ENCODE measurements at places on chromosomes 5 and 9.

GRCh38 chr5:156913719-156914370 lies 49.2 kb downstream of the TIMD4 start:
- DNase-seq = no peak

GRCh38 chr5:137609127-137609526 lies 110.0 kb upstream of the SPOCK1 start:
- no peak for DNase-seq

DNA sequence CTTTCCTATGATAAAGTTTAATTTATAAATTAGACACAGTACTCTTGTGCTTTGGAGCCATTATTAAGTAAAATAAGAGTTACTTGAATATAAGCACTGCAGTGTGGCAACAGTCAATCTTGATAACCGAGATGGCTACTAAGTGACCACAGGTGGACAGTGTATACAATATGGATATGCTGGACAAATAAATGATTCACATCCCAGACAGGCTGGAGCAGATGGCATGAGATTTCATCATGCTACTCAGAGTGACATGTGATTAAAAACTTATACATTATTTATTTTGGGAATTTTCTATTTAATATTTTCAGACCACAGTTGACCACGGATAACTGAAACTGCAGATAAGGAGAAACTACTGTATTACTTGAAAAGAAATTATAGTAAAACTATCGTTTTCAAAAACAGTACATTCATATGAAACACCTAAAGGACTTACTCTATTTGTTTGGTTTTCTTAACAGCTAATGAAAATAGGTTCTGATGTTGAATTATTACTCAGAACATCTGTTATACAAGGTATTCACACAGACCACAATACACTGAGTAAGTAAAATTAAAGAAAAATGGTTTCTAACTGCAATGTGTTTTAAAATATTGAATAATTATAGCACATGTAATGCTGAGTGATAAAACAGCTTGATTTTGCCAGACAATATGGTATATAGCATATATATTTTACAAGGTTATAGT lies 16.0 kb downstream of the LYRM7 start:
- DNase-seq = no peak

DNA sequence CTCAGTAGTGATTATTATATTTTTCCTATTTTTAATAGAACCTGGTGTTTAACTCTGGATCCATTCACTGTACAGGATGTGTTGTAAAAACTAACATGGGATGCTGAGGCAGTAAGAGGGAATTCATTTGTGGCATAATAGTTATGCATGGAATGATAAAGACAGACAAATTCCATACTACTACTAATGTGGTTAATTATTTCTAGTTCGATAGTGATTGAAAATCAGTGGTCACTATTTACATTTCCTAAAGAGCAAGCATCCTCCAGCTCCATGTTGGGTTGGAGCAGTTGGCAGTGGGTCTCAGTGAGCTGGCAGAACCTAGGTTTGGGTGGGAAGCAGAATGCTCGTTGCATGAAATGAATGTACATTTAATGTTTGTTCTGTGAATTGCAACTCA lies 122.6 kb downstream of the SAXO1 start:
- no peak for DNase-seq

DNA sequence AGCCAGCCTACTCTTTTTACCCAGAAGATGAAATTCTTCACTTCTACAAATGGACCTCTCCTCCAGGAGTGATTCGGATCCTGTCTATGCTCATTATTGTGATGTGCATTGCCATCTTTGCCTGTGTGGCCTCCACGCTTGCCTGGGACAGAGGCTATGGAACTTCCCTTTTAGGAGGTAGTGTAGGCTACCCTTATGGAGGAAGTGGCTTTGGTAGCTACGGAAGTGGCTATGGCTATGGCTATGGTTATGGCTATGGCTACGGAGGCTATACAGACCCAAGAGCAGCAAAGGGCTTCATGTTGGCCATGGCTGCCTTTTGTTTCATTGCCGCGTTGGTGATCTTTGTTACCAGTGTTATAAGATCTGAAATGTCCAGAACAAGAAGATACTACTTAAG lies 16.6 kb downstream of the OCLN start:
- DNase-seq = no peak

- no peak for DNase-seq
Measured at GRCh38 chr5:34511915-34512314, 144.2 kb upstream of the RAI14 start.

DNA sequence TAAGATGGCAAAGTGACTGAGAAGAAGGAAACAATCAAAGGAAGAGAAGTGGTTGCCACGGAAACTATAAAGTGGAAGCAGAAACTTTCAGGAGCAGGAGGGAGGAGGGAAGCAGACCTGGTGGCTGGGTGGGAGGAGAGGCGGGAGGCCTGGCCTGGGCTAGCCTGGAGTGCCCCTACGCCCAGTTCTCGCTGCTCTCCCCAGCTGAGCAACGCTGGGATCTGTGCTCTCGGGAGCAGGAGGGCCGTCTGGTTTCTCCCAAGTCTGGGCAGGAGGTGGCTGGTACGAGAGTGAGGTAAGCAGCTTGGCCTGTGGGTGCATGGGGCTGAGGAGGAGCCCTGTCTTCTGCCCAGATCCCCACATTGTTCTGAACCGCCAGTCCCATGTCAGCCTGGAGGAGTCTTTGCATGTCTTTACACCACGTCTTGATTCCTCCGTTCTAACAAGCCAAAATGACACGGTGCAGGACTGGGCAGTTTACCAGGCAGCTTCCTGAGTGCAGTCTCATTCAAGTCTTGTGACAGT lies 15.0 kb upstream of the DAB2IP start:
- no peak for DNase-seq

GRCh38 chr5:74409166-74409706 lies 231.3 kb downstream of the ENC1 start:
- no peak for DNase-seq

DNA sequence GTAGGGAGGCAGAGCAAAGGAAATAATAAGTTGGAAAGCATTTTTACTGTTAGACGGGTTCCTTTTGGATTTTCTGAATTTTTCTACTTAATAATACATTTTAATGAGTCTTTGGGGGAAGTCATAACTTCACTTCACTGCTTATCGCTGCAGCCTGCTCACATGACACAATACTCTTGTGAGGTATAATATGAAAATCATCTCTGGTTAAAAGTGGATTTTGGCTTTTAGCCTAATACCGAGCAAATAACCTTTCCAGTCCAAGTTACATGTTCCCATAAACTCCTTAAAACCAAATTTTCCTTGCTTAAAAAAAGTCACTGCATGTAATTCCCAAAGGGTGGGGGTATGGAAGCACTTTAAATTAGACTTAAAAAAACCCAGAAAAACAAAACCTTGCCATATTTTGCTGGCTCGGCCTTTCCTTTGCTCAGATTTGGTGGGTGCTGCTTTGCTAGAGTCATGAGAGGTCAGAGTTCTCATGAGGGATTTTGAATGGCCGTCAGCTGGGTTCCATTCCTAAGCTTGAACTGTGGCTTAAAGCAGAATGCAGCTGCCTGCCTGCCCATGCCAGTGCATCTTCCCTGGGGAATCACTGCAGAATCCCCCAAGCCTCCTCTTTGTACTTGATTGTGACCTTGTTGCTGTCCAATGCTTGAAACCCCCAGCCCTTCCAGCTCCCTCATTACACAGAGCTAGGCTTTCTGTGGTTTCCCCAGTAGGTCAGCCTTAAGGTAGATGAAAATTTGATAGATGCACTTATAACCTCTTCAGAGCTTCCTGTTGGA lies 331.8 kb downstream of the KDM4C start:
- DNase-seq = no peak

DNA sequence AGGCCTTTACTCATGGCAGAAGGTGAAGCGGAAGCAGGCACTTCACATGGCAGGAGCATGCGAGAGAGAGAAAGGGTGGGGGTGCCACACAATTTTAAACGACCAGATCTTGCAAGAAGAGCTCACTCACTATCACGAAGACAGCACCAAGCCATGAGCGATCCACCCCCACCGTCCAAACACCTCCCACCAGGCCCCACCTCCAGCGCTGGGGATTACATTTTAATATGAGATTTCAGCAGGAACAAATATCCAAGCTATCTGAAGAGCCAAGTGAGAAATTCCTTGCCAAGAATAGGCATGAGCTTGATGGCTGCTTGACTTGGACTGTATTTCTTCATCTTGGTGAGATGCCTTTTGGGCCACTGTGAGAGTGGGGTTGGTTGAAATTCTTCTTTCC lies 88.0 kb downstream of the PDZD2 start:
- no peak for DNase-seq

DNA sequence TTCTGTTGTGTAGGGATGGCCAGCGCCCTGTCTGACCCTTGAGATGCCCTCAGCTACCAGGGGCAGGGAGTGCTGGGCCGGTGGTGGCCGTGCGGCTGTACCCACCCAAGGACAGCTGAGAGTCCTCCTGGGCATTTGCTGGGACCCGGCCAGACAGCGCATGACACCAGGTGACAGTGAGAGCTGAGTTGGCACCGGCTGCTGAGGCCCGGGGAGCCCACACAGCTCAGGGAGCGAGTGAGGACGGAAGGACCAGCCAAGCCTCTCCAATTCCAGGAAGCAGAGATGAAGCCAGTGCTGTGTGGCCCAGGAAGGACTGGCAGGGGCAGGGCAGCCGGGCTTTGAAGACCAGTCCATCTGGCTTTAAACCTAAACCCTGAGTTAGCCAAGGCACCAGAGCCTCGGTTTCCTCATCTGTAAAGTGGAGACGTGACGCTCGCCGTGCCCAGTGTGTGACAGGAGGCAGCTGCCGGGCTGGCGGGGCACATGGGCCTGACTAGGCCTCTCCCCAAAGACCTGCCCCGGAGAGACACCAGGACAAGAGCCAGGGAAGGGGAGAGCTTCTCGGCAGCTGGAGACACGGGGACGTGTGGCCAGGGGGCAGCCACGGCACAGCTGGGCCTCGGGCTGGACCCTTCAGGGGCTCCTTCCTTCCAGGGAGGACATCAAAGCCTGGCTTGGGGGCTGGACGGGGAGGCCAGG lies 3.0 kb upstream of the AGPAT2 start:
- no peak for DNase-seq

- DNase-seq = no peak
Measured at GRCh38 chr5:169636477-169637084, 494 bp upstream of the DOCK2 start.

DNA sequence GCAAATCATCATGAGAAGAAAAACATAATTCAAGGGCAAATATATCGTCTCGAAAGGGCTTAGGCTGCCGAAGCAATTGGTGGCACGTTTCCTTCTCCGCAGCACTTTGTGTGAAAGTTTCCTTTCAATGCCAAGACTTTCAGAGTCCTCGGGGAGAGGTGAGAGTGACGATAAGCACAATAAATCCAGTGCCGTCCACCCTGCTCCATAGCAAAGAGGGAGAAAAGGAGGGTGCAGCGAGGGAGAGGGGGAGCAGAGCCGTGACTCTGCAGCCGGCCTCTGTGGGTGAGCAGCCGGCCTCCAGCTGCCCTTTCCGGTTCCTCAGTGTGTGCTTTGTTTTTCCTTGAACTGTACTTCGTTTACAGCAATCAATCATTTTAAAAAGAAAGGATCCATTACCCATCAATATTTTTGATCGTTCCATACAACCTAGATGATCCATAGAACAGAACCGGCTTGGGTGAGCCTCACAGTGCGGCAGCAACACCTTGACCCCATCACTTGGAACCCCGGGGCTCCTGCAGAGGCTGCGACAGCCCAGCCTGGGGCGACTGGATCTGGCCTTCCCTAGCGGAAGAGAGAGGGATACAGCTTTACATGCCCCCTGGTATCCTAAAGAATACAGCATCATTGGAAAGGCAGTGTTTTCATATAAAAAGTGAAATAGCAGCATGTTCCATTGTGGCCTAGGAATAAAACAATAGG lies 247.0 kb upstream of the IRX4 start:
- DNase-seq = no peak

- DNase-seq = no peak
Measured at GRCh38 chr9:92501671-92502393, 19.5 kb upstream of the ASPN start.

DNA sequence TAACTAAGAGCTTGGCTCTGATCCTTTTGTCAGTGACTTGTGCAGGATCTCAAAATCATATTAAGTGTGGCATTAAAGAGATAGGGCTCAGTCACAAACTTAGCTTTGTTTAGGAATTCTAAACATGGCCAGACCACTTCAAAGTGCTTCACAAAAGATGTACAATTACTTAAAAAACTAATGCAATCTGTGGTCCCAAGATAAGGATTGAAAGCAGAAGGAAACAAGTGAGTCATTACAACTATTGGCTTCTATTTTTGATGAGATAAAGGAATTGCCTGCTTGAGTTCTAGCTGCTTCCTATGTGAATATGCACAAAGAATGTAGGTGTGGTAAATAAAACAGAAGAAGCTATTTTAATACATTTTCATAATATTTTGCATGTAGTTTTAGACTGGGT lies 44.9 kb upstream of the SLC12A2 start:
- DNase-seq = no peak

- DNase-seq = no peak
Measured at GRCh38 chr5:169615561-169615960, 21.5 kb upstream of the DOCK2 start.

GRCh38 chr9:128384801-128385495 lies 13.8 kb downstream of the URM1 start:
- no peak for DNase-seq

DNA sequence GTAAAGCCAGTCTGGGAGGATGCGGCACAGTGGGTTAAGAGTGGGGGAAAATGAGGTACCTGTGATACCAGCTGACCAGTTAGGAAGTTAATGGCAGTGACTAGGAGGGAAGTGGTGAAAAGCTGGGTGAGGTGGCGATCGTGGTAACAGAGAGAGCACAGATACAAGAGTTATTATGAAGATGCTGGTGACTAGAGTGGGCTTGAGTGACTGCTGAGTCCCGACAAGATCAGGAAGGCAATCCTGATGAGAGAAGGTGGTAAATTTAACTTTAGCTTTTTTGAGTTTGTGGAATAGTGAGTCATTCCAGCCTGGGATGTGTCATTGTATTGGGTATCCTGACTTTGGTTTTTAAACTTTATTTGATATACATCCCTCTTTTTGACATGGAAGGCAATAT lies 38.8 kb downstream of the CMYA5 start:
- DNase-seq = no peak

DNA sequence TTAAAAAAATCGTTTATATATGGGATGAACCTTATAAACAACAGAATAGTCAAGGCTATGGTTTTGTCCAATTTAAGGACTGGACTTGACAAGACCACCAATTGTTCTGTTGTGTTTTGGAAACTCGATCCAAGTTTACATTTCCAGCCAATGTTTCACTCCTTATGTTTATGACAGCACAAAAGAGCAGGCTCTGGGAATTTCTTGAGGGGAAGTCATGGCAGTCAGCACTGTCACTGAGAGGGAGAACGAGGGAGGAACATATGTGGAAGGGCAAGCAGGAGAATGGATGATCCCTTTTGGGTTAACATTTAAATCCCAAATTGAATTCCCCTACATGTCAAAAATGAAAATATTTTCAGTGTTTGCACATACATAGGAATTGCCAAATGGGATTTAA lies 292.5 kb downstream of the MARCHF11 start:
- DNase-seq = no peak

- no peak for DNase-seq
Measured at GRCh38 chr9:126613651-126614050, at the start of gene LMX1B. TSS of gene LMX1B (plus strand) at chr9:126613928. CDS start at chr9:126614450, 522 bp downstream.

DNA sequence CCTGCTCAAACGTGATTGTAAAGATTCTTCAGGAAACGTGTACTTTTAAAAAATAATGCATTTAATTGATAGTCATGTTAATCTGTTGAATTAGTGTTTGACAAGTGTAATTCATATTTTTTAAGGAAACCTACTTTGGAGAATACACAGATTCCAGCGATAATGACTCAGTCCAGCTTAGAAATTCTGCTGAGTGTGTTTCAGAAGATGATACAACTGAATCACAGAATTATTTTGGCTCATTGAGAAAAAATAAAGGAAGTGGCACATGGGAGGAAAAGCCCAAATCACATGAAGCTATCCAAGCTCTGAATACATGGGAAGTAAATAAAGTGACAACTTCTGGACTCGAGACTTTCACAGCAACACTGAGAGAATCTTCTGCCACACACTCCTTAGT lies 37.8 kb downstream of the ICE1 start:
- DNase-seq = no peak

Measured in stimulated activated CD8-positive, alpha-beta memory T cell treated with anti-CD3 and anti-CD28 coated beads, Interleukin-12 subunit alpha, Interleukin-12 subunit beta, amount 100 ng/mL, for 1 hour (primary cell).